ENCODE measurements at places on chromosomes 12 and 14. TPM values are rescaled to one million over a fixed set of nuclear protein-coding genes. Genes with fewer than 3 reads are reported as not detected.

GRCh38 chr12:60758224-60758623 is 1162.4 kb downstream of the SLC16A7 start:
- no peak overlapping the region for H3K4me3 ChIP-seq
- H3K36me3 ChIP-seq: no peaks in the 10 kb centered on the region
- H3K4me1 ChIP-seq: no peaks in the 10 kb centered on the region
- no peaks in the 10 kb centered on the region for H3K27me3 ChIP-seq
- no peak for DNase-seq
- no peak overlapping the region for H3K27ac ChIP-seq

DNA sequence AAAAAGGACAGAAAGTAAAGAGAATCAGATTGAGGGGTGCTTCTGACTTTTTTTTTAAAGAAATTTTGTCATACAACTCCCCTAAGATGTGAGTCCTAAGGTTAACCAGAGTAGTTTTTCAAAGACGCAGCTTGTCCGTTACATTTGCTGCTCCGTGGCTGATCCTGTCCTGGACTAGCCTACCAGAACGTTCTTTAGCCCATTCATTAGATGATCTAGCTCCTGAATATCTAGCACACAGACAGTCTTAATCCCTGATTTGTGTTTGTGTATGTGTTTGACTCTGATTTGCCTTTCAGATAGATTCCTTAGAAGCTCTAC is 60.3 kb downstream of the SAMD4A start:
- H3K27me3 ChIP-seq: no peaks in the 10 kb centered on the region
- H3K27ac ChIP-seq: peak overlapping the region; percentile 84
- no peak overlapping the region for H3K4me3 ChIP-seq
- no peaks in the 10 kb centered on the region for H3K36me3 ChIP-seq
- H3K4me1 ChIP-seq: peaks cover 16% of the 10 kb centered on the region
- no peak for DNase-seq

The PDE3A gene
- polyA plus RNA-seq: 0.97 TPM

The PRPH gene
- 5.9 TPM for polyA plus RNA-seq

DNA sequence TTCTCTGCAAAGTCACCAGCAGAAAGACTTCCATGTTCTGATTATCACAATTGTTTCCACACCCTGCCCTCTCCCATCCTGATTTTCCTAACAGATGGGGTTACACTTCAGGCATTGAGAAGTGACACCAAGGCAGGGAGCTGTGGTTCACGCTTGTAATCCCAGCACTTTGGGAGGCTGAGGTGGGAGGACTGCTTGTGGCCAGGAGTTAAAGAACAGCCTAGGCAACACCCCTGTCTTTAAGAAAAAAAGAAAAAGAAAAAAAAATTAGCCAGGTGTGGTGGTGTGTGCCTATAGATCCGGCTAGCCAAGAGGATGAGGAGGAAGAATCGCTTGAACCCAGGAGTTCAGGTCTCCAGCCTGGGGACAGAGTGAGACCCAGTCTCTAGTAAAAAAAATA is 5.2 kb downstream of the PPP1CC start:
- no peaks in the 10 kb centered on the region for H3K36me3 ChIP-seq
- H3K27ac ChIP-seq: no peak overlapping the region
- no peaks in the 10 kb centered on the region for H3K27me3 ChIP-seq
- no peak for DNase-seq

The RERGL gene
- polyA plus RNA-seq: 2.3 TPM

The IFNG-AS1 gene
- polyA plus RNA-seq: not detected

GRCh38 chr14:80419769-80420168 is 208.5 kb upstream of the DIO2 start:
- no peak overlapping the region for H3K27ac ChIP-seq
- no peaks in the 10 kb centered on the region for H3K27me3 ChIP-seq
- H3K4me1 ChIP-seq: no peaks in the 10 kb centered on the region
- no peak overlapping the region for H3K4me3 ChIP-seq
- H3K36me3 ChIP-seq: no peaks in the 10 kb centered on the region

- no peaks in the 10 kb centered on the region for H3K27me3 ChIP-seq
- no peak overlapping the region for H3K4me3 ChIP-seq
- H3K4me1 ChIP-seq: no peaks in the 10 kb centered on the region
- no peaks in the 10 kb centered on the region for H3K36me3 ChIP-seq
These were observed 836.6 kb downstream of the SLC6A15 start for GRCh38 chr12:84075991-84076390.

DNA sequence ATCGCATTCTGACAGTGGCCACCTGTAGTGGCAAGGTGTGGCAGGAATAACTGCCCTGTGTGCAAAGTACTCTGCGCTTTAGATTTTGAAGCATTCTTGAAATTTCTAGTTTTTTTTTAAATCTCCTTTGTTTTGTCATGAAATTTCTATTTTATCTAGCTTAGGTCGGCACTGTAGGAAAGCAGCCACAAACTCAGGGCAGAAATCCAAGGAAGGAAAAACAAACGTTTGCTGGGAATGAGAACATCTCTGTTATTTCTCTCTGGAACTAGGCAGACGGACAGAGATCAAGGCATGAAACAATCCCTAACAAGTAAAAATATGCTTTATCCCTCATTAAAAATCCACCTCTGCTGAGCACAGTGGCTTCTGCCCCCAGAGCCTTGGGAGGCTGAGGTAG is 1.3 kb upstream of the NR2C1 start:
- DNase-seq: no peak
- no peaks in the 10 kb centered on the region for H3K27me3 ChIP-seq
- peak overlapping the region; percentile 12 for H3K27ac ChIP-seq
- H3K4me1 ChIP-seq: peaks cover 13% of the 10 kb centered on the region

The EPYC gene
- not detected for polyA plus RNA-seq

The EGLN3 gene
- polyA plus RNA-seq: 0.51 TPM

DNA sequence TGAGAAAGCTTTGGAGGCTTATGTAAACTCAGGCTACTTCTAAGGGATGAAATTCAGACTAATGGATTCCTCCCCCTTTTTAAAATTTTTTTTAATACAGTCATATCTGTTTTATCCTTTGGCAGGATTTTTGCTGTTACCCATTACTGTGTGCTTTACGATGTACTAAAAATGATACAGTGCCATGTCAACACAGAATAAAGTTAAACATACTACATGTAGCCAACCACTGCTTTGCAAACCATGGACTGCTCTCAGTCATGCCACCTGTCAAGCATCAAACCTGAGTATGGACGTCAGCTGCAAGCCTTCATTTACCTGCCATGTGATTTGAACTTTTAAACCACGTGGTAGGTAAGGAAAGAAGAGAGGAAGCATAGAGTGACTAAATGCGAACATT is 325.8 kb downstream of the FUT8 start:
- H3K4me3 ChIP-seq: no peak overlapping the region
- no peaks in the 10 kb centered on the region for H3K27me3 ChIP-seq
- no peak for DNase-seq

The LTBP2 gene
- polyA plus RNA-seq: 2.2 TPM

DNA sequence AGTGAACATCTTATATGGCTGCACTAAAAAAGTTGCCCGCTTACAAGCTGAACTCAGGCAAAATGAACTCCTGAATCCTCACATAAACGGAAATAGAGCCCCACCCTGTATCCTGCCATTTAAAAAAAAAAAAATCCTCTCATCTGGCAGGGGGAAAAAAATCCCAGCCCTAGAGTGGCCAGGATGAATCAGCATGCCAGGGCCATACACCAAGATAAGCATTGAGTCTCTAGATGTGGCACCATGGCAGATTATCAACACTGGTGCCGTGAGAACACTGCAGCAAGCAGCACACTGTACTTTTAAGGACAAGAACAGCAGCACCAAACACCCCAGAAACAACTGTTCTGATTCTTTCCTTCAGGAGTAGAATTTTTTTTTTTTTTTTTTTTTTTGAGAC is 65.5 kb downstream of the RASSF3 start:
- peak; percentile 91 for DNase-seq
- H3K27me3 ChIP-seq: no peaks in the 10 kb centered on the region
- H3K4me3 ChIP-seq: no peak overlapping the region

DNA sequence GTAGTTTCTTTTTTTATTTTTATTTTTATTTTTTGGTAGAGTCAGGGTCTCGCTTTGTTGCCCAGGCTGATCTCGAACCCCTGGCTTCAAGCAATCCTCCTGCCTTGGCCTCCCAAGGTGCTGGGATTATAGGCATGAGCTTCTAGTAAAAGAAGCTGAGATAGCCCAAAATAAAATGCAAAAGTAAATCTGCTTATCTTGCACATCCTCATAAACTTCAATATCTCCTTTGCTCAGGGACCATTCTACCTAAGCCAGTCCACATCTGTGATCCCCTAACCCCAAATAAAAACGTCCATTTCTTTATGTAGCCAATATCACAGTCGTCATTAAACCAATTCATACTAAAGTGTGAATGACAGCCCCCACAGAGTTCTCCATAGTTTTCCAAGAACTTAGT is 36.3 kb downstream of the ATF7 start:
- H3K27ac ChIP-seq: no peak overlapping the region
- no peak for DNase-seq
- peaks cover 6% of the 10 kb centered on the region for H3K4me1 ChIP-seq
- no peaks in the 10 kb centered on the region for H3K36me3 ChIP-seq
- no peak overlapping the region for H3K4me3 ChIP-seq

- no peaks in the 10 kb centered on the region for H3K36me3 ChIP-seq
- no peaks in the 10 kb centered on the region for H3K4me1 ChIP-seq
- no peak for DNase-seq
- no peak overlapping the region for H3K27ac ChIP-seq
- no peaks in the 10 kb centered on the region for H3K27me3 ChIP-seq
These were observed 173.2 kb downstream of the EGLN3 start for GRCh38 chr14:33777681-33778080.
